M059J (cell line): ENCODE measurements at places on chromosomes 12 and 14. TPM values are rescaled to one million over a fixed set of nuclear protein-coding genes. Genes with fewer than 3 reads are reported as not detected.

GRCh38 chr12:64029013-64029857 lies 184.7 kb downstream of the SRGAP1 start:
- DNase-seq: peak; percentile 38

Gene NAV3
- 14.3 and 28.3 TPM in 2 replicates for total RNA-seq

DNA sequence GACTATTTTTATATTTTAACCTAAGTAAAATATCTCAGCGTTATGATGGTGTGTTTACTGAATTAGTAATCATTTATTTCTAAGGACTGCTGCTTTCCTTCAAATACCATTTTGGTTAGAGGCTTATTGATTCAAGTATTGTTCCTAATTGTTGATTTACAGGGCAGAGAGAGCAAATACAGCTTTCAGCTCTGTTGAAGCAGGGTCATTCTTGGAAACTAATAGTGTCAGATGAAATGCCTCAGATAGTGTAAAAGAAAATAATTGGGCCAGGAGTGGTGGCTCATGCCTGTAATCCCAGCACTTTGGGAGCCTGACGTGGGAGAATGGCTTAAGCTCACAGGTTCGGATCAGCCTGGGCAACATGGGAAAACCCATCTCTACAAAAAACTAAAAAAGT lies 249.3 kb downstream of the FUT8 start:
- DNase-seq: no peak

GRCh38 chr14:26213846-26214575 lies 383.8 kb downstream of the NOVA1 start:
- DNase-seq: no peak

GRCh38 chr14:93984987-93985410 lies 8.6 kb upstream of the ASB2 start:
- DNase-seq: peak; percentile 73

DNA sequence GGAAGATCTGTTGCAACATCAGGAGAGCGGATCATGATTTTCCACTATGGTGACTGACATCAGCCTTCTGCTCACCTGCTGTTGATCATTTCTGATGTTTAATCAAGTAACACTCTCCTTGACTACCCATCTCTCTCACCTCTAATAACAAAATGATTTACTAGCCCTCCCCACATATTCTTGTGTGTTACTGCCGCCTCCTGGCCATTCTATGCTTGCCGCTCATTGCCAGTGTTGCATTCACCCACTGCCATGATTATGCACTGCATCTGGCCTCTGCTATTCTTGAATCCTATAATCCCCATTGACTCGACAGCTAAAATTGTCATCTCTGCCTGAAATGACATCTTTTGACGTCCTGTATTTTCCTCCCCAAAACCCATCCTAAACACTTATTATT lies 113.8 kb downstream of the RERGL start:
- DNase-seq: peak; percentile 1

DNA sequence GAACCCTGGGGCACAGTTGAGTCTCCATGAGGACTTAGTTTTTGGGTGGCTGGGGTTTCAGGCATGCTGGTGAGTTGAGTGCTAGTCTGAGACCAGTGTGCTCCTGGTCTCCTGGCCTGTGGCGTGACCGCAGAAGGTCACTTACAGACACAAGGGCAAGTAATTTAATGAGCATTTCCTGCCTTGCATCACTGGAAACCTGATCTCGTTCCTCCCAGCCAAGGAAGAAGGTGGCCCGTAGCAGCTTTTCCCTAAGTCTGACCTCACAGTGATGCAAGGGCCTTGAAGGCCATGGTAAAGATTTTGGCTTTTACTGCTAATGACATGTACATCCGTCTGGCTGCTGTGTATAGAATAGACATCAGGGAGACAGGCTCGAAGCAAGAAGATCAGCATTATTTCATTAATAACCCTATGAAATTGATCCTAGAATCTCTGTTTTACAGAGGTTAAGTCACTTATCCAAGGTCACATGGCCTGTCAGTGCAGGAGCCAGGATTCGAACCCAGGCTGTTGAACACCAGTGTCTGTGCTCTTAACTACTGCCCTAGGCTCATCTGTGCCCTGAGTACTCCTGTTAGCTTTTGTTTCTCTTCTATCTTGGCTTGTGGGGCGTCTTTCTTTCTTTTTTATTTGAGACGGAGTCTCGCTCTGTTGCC lies 4.6 kb downstream of the TMEM120B start:
- peak; percentile 98 for DNase-seq

GRCh38 chr12:14431975-14432374 lies 66.5 kb downstream of the ATF7IP start:
- DNase-seq: no peak

GRCh38 chr14:70698288-70698687 lies 56.6 kb downstream of the TTC9 start:
- peak; percentile 63 for DNase-seq

- DNase-seq: peak; percentile 87
Measured at GRCh38 chr14:58078068-58078467, 73.9 kb downstream of the ARMH4 start.

- DNase-seq: no peak
Measured at GRCh38 chr12:78331753-78332152, 501.1 kb downstream of the NAV3 start.

GRCh38 chr14:57491640-57492039 lies 2.0 kb downstream of the CCDC198 start:
- no peak for DNase-seq

DNA sequence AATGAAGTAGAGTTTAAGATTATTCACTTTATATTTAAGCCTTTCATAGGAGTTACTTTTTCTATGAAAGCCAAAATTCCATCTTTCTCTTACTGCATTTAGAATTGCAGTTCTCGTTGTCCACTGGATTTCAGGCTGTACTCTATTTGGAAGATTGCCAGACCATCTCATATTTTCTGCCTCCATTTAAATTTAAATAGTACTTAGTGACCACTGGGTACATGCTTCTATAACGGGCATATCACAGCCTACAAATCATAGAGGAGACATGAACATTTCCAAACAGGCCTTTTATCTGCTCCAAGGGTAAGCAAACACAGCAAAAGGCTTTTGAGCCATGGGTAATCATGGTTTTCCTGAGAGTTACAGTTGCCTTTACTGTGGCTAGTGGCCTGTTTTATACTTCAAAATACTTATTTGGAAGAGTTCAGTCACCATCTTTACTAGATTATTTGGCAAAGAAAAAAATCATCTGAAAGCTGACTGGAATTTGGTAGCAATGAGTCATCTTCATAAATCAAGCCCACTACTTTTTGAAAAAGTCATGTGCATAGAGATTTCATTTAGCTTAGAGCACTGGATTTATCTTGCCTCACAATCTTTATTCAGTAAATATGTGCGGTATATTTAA lies 15.7 kb downstream of the ANO6 start:
- peak; percentile 81 for DNase-seq

Gene OR11G2
- not detected in 2 replicates for total RNA-seq

Gene HCAR1
- not detected in 2 replicates for total RNA-seq

Gene TCL1B
- not detected in 2 replicates for total RNA-seq

DNA sequence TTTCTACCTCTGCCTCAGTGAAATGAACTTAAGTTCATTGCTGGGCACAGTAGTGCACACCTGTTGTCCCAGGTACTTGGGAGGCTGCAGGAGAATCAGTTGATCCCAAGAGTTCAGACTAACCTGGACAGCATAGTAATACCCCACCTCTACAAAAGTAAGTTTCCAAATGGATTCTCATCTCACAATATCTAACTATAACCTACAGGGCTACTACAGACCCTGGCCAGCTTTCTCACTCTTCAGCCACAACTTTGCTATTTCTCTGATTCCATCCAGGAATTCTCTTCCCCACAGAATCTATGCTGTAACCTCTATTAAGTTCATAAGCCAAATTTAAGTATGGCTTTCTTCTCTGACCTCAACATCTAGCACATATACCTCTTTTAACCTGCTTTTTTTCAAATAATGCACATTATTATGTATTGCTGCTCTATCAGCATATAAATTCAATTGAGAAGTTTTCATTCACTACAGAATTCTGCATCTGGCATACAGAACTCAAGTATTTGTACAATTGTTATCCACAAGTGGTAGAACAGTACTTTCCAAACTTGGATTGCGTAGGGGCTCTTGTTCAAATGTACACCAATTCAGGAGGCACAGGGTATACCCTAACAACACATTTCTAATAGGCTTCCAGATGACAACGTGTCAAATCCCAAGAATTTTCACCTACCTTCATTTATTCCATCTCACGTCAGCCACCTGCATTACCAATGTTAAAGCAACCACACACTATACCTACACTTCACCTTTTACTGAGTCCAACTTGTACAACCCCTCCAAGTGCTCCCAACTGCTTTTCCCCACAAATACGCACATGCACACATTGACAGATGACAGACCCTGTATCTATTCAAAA lies 3.8 kb downstream of the RPS29 start:
- no peak for DNase-seq

DNA sequence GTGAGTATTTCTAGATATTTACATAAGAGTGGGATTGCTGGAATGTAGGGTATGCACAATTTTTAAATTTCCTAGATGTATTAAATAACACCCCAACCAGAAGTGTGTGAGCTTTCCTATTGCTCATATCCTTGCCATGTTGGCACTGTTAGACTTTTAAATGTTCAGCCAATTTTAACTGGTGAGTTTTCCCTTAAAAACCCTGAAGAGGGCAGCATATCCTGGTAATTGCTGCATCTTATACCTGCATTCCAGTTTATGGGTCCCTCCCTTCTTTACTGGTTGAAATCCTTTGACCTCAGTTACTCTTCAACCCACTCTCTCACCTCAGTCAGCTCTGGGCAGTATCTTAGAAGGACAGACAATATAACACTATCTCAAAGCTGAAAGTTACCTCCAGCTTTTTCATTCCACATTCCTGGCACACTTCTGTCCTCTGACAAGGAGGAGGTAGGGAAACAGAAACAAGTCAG lies 270.6 kb downstream of the PAWR start:
- DNase-seq: peak; percentile 93

Gene TUBA1C
- total RNA-seq: 1,117 and 1,179 TPM in 2 replicates

DNA sequence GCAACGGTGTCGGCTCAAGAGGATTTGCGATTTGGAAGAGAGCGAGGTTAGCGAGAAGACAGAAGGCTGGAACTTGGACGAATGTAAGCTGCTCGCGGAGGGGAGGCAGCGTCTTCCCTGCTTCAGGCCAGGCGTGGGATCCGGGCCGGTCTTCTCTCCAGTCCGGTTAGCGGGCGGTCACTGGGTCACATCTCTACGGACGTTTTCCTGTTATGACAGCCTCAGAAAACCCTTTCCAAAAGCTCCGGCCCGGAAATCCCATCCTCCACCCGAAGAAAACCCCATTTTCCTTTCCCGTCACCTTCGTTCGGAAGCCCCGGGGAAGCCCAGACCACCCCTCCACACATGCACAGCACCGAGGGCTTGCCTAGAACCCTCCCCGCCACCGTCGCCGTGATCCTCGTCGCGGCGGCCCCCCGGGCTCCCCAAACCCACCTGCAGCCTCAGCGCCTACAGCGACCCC lies 268 bp downstream of the NDUFB1 start:
- peak; percentile 33 for DNase-seq

Gene SLC35E3
- 3.4 and 9.1 TPM in 2 replicates for total RNA-seq

GRCh38 chr12:114672817-114673168 lies 11.2 kb downstream of the TBX3 start:
- DNase-seq: peak; percentile 70
